Kidney tubule cell (primary cell): ENCODE measurements at places on chromosomes 1 and 21.

DNA sequence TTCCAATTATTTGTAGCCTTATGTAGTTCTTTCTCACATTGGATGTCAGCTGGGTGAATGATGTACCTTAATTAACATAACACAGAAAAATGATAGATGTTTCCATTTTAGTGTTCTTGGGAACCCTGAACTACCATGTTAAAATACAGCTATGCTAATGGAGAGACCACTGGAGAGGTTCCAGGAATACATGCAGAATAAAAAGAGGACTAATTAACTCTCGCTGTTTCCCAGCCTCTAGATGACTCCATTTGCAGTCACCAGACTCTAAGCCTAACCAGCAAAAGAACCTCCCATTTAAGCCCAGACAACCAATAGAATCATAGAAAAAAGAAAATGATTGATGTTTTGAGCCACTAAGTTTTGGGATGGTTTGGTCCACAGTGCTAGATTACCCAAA, 36.2 kb downstream of the CLCA4 start:
- no peak for DNase-seq

- DNase-seq = no peak
These were observed 23.5 kb downstream of the GPR157 start for GRCh38 chr1:9105336-9105867.

GRCh38 chr1:244235157-244235556, 184.1 kb downstream of the ZBTB18 start:
- peak; percentile 10 for DNase-seq

DNA sequence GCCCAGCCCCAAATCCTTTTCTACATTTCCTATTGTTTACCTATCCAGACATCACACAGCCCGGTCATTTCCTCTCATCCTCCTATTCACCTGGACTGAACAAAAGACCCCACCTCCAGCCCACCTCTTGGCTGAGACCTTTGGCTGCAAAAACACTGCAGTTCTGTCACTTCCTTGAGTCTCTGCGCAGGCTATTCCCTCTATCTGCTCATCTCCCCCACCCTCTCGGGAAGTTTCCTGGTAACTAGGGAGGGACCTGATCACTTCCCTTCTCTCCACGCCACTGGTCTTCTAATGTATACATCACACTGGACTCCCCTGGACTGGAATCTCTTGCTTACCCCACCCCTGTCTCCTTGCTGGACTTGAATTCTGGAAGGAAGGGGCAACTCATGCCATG, 5.3 kb downstream of the HTR1D start:
- DNase-seq = no peak

GRCh38 chr1:102529446-102529845, 532.7 kb upstream of the OLFM3 start:
- DNase-seq = no peak

- DNase-seq = no peak
These were observed 232.9 kb upstream of the B3GALT2 start for GRCh38 chr1:193419295-193419694.

- no peak for DNase-seq
These were observed 1282.6 kb downstream of the NCAM2 start for GRCh38 chr21:22280851-22281250.

DNA sequence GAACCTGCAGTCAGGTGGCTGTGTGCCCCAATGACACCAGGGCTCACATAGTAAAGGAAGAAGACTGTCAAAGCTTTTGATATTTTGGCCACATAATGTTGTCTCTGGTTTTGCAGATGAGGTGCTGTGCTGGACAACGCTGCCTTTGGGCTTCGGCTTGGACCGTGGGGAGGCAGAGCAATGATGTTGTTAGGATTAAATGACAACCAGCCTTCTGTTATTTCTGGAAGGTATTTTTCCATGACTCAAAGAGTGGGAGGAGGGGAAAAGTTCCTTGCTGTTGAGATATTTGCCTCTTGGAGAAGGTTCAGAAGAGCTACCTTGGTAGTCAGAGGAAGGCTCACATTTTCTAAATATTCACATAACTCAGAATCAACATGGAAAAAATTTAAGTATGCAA, 187.3 kb upstream of the GALNT2 start:
- DNase-seq = peak; percentile 20

DNA sequence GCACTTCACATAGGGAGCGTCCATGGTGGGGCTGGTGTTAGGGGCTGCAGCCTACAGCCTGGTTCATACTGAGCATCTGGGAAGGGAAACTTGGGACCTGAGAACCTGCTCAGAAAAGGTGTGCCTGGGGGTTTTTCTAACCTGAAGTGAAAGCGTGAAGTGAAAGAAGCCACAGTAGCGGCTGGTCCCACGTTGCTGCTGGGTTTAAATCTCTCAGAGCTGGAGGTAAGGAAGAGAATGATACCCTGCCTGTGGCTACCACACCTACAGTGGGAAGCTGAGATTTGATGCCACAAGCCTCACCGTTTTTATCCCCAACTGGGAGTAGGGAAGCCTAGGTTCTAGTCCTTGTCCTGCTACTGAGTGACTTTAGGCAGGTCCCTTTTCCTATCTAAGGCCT, 21.0 kb upstream of the FUCA1 start:
- no peak for DNase-seq

DNA sequence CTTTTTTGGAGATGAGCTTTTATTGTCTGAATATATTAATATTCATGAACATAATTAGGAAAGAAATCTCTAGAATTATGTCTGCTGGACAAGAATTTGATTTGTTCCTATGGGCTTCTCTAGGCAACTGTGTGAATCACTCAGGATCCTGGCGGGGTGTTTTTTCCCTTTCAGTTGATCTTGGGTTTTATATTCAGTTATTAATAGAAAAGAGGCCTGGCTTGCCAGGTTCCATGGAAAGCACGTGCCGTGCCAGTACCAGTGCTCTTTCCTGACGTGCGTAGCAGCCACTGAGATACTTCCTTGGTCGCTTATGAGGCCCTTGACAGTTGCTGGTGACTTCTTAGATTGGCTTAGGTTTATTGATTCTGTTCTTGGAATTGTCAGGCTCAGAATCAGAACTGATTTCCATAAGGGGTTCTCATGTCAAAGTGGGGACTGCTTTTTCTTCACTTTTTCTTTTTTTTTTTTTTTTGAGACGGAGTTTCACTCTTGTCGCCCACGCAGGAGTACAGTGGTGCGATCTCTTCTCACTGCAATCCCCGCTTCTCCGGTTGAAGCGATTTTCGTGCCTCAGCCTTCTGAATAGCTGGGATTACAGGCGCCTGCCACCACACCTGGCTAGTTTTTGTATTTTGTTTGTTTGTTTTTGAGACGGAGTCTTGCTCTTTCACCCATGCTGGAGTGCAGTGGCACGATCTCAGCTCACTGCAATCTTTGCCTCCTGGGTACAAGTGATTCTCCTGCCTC, 48.7 kb upstream of the KIF1B start:
- no peak for DNase-seq

DNA sequence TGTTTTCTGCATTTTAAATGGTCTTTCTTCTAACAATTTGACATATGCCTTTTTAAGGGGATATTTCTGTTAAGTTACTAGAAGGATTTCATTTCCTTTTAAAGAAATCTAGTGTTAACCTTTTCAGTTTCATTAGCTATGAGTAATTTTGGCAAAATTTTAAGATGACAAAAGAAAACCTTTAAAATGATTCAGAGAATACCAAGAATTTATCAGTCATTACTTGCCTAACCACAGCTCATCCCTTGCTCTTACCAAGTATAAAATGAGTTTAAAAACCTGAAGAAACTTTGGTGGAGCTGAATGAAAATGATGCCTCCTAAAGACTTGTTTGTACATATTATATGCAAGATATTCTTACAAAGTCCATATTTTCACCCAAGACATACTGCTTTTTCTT, 101.7 kb downstream of the NEK7 start:
- peak; percentile 81 for DNase-seq

DNA sequence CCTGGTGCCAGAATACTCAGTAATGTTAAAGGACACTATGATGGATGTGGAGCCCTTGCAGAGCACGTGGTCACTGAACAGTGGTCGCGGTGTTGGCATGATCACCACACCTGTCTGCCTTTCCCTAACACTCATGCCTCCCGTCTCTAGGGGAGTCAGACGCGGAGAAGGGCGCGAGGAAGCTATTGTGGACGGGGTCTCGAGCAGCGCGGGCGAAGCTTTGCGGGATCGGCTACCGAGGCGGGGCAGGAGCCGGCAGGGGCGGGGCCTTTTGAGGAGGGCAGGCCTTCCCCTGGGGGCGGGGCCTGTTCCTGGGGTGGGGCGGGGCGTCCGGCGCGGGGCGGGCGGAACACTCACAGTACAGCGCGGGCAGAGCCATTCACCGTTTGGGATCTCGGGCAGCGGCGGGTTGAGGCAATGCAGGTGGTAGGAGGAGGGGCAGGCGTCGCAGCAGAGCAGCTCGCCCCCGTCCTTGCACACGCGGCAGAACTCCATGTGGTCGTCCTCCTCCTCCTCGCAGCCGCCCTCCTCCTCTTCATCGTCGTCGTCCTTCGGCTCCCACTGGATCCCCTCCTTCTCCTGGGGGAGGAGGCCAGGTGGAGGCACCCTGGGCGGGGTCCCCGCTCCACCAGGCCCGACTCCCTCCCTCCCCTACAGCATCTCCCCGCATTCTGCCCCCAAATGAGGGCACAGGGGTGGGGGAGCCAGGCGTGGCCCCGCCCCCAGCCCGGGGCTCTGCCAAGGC, 31.5 kb downstream of the CHD5 start:
- DNase-seq = peak; percentile 36

DNA sequence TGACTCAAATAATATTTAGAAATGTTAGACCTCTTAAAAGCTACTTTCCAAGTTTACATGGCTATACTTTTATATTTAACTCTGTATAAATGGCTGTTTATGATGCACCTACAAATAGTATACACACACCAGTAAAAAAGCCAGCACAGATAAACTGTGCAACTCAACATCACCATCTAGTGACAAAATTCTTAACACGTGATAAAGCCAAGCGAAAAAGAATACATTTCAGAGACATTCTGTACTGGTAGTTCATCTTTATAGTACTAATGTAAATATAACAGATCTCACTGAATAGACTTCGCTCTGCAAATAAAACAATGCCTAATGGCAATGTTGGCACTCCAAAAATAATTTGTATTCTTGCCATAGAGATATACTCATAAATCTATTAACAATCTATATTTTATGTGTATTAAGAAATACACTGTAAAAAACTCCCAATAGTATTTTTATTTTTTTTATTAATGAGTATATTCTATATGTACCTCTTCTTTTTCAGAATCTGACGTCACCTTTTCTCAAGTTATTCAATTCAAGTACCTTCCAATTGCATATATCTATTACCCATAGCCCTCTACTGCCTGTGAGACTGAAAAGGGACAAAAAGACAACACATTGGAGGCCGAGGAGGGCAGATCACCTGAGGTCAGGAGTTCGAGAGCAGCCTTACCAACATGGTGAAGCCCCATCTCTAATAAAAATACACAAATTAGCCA, 100.2 kb downstream of the DPYD start:
- DNase-seq = peak; percentile 48

DNA sequence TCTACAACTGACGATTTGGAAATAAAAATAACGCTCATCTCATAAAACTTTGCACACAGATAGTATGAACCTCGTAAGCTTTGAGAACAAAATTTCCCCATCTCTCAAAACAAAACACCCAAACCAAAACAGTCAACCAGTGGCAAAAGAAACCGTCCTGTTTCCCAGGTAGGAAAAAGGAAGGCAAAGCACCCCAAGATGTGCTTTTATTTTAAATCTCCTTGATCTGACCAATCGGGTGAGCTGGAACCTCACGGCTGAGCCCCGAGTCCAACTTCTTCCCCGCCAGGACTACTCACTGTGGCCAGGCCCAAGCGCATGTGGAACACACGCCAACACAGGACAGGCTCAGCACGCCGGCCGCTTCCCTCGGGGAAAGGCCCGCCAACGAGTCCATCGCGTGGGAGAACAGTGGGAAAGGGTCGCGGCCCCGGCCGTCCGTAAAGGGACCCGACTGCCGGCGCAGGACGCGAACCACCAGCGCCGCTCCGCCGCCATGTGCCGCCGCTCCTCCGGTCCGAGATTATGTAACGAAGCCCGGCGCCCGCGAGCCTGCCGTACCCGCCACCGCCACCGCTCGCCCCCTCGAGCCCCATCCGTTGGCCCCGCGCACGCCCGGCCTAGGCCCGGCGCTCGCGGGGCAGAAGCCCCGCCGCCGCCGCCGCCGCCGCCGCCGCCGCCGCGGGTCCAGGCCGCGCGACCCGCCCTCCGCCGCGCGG, 759 bp downstream of the AHCTF1 start:
- DNase-seq = peak; percentile 71

DNA sequence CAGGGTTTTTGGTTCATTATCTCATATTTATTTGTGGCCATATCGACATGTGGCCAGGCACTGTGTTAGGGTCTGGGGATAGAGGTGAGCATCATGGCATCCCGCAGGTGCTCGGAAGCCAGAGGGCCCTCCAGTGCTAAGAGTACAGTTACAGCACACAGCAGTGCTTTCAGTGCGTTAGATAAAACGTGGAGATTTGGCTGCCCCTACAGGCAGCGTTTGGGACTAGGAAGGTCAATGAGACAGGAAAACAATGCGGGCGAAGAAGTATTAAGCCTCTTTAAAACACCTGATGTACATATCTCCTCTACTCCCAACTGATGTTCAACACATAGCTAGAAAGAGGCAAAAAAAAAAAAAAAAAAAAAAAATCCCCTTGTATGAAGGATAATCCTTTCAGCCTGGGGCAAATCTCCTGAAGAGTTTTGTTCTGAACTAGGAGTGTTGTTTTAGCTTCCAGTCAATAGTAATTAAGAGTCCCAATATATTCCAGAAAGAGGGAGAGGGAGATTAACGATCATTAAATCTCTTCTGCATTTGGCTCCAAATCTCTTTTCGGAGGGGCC, 80.1 kb downstream of the CAPZB start:
- no peak for DNase-seq

GRCh38 chr1:236089046-236089773, 24.3 kb upstream of the NID1 start:
- DNase-seq = no peak

DNA sequence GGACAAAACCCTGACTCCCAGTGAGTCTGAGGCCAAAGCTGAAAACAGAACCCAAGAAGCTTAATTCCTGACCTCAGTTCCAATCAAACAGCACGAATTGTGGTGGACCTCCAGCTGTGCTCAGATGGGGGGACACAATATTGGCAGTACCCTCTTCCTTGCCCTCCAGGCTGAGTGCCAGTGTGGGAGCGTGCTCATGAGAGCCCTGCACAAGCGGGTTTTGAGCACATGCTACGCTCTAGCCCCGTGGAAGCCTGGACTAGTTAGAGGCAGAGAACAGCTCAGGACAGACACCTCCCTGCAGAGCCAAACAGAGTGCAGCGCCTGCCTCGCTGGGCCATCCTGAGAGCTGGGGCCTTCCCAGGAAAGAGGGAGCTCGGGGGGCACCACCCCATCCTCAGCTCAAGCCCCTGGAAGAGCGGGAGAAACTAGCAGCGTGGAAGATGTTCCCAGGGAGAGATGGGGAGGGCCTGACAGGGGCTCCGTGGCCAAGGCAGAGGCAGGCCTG, 2.8 kb upstream of the SLC25A34 start:
- no peak for DNase-seq

GRCh38 chr1:179781962-179782361, 38.9 kb downstream of the FAM163A start:
- DNase-seq = no peak

- no peak for DNase-seq
These were observed 38.0 kb upstream of the ANGPTL7 start for GRCh38 chr1:11151114-11151513.
